ENCODE measurements at places on chromosomes 5 and 9. TPM values are rescaled to one million over a fixed set of nuclear protein-coding genes. Genes with fewer than 3 reads are reported as not detected.

DNA sequence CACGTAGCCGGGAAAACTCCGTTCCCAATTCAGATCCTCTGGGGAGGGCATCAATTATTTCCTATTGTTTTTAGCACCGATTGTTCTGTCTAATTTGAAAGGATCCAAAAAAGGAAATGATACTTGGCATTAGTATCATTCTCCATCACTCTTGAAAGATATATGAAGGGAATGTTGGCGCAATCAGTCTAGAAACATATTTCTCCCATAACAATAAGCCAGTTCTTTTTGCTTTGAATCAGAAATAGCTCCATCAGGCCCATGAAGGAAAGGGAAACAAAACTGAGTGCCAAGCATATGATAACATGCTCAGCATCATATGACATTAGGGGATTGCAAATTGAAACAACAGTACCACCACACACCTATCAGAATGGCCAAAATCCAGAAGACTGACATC, 39.8 kb downstream of the SRD5A1 start:
- H3K4me3 ChIP-seq: no peak overlapping the region
- peaks cover 11% of the 10 kb centered on the region for H3K36me3 ChIP-seq
- no peaks in the 10 kb centered on the region for H3K27me3 ChIP-seq
- DNase-seq: no peak

DNA sequence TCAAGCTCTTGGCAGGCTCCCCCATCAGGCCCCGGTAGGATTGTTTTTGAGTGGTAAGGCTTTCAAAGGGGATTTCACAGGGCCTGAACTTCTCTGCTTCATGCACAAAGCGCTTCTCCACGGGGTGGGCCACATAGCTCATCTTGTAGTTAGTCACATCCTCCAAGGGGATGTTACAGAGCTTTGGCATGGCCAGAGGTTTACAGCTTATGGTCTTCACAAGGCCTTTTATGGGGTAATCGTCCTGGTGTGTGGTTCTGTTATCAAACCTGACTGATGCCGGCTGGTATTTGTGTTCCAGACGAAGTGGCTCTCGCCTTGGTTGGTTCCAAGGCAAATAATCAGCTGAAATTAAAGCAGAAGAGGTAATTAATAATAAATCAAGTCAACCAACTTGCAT, 104.3 kb downstream of the SAXO1 start:
- no peaks in the 10 kb centered on the region for H3K27me3 ChIP-seq
- H3K36me3 ChIP-seq: no peaks in the 10 kb centered on the region
- H3K27ac ChIP-seq: no peak overlapping the region
- no peak overlapping the region for H3K4me3 ChIP-seq

GRCh38 chr9:130877300-130877699, 19.3 kb downstream of the QRFP start:
- no peak overlapping the region for H3K27ac ChIP-seq
- H3K36me3 ChIP-seq: peaks cover 23% of the 10 kb centered on the region
- H3K27me3 ChIP-seq: no peaks in the 10 kb centered on the region
- no peaks in the 10 kb centered on the region for H3K4me1 ChIP-seq

DNA sequence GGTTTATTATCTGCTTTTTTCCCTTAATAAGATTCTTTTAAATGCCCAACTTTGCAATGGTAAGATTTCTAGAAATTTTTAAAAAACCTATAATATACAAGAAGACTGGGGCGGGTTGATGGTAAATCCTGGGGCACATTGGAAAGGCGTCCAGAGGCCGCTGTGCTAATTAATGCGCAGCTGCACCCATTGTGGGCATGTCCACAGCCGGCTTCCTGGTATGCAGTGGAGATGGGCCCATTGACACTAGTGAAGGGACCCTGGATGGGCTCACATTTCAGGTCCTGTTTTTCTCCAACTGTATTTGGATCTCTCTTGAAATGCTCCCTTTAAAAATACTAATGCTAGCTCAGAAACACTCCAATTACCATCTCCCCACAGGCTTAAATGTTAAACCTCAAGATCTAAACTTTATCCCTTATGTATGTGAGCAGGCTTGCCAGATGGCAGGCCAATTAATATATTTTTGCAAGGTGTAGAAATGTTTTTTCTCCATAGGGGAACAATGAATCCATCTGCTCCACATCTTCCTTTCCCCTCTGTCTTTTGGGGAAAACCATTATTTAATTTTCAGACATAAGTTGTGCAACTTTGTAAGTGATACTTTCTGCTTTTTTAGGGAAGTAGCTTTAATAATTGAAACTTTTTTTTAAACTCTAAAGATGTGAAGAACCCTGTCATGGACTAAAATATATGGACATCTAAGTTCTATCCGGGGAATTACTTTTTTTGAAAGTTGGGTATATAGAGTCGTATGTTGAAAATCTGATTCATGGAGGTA, 177.3 kb downstream of the CD180 start:
- no peak overlapping the region for H3K27ac ChIP-seq
- H3K4me1 ChIP-seq: peaks cover 13% of the 10 kb centered on the region
- H3K4me3 ChIP-seq: no peak overlapping the region
- no peaks in the 10 kb centered on the region for H3K27me3 ChIP-seq
- H3K36me3 ChIP-seq: no peaks in the 10 kb centered on the region

MARCOL gene
- total RNA-seq: not detected

ADAMTS6 gene
- total RNA-seq: 1.4 TPM

Measured in activated T-helper 2 cell treated with anti-CD3 and anti-CD28 coated beads, Interferon-gamma antibody, Interleukin-2, Interleukin-4, amounts not matched to agents 10 μg/mL and 5 μg/mL and 100 μg/mL, durations not matched to agents 14 hours and 24 hours and 36 hours (primary cell).